ENCODE measurements at places on chromosomes 6 and 20. TPM values are rescaled to one million over a fixed set of nuclear protein-coding genes. Genes with fewer than 3 reads are reported as not detected.

C20orf144 gene
- total RNA-seq: 0.24 TPM

ZNF334 gene
- total RNA-seq: not detected

WFDC5 gene
- total RNA-seq: not detected

DOK5 gene
- total RNA-seq: 0.96 TPM

PTCRA gene
- total RNA-seq: not detected

GRCh38 chr6:119112812-119113530, 34.5 kb upstream of the FAM184A start:
- no peak for DNase-seq

DNA sequence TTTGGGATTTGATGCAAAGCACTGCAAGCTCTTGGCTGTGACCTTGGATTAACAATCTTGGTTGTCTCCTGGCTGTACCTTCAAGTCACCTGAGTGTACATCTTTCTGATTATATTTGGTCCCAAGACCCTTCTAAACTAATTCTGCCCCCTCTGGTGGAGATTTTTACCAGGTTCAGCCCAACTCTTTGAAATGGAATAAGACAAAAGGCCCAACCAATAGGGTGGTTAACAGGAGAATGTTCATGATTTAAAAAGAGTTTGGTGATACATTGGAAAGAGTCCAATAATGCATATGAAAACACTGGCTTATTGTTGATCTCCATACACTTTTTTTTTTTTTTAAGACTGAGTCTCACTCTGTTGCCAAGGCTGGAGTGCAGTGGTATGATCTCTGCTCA, 77.5 kb upstream of the CD83 start:
- no peak for DNase-seq

DNA sequence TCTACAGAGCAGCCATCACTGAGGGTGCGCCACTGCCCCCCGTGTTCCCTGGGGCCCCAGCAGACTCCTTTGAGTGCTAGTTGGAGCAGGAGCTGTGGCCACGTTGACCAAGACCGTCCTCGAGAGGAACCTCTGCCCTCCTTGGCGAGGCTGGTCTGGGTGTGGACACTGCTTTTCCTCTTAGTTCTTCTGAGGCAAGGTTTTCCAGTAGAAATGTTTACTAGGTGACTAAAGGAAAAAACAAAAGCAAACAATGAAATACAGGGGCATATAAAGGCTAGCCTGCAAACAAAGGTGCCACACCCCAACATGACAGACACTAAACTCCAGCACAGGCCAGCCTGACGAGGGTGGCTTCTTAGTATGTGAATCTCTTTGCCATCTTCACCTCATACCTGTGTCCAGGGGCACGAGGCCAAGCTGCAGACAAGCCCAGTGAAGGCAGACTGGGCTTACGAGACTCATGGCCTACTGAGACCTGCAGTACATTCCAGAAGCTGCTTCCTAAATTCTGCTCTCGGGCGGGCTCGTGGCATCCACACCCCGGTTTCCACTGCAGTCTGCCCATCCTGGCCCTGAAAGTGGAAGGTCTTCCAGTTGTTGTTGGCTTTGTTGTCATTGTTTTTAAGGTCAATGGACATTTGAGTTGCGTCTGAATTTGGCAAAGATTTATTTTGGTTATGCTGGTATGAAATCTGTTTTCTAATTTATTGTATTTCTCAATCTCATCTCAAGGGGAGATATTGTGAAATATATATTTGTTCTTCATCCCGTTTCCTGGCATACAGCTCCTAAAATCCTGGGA, 39.2 kb downstream of the FAM50B start:
- DNase-seq: no peak

DNA sequence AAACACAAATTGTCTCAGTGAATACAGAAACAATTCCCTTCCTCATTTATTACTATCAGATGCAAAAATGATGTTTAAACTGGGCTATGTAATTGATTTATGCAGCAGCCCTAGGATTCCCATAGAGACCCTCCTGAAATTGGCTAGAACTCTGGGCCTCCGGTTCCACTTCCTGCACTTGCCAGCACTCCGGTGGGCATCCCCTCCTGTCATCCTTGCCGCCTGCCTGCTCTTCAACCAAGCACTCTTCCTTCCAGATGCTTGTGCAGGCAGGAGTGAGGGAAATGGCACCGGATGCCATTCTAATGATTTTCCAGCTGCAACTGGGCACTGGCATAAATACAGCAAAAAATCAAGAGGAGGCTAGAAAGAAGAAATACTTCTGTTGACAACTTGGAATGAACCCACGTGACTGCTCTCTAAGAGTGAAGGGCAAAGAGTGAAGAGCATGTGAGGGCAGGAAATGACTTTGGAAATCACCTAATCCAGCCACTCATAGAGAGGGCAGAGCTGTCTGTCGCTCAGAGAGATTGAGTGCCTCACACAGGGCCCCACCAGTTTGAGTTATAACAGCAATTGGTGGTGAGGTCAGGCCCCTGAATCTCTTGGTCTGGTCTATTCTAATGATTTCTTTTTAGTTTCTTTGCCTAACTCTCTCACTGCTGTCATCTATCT, 3.7 kb upstream of the NEDD9 start:
- no peak for DNase-seq

- DNase-seq: no peak
These were observed 95.5 kb upstream of the PRND start for GRCh38 chr20:4626228-4626627.

GRCh38 chr6:63448229-63448628, 124.1 kb upstream of the LOC128125822 start:
- no peak for DNase-seq
